Activated CD4-positive, alpha-beta memory T cell treated with anti-CD3 and anti-CD28 coated beads for 36 hours (primary cell): ENCODE measurements at places on chromosomes 4 and X.

GRCh38 chr4:186132577-186133242, 28.2 kb downstream of the FAM149A start:
- DNase-seq = no peak

DNA sequence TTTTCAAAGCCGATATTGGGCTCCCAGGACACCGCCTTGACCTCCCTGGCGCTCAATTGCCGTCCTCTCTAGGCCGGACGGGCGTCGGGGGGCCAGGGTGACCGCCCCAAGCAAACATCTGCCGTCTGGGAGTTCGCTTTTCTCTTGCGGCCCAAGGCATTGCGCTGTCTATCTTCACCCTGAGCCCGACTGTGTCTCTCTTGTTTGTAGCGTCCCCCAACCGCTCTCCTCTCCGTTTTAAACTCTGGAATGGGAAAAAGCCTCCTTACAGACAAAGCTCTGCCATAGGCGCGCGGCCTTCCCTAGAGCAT, 551 bp upstream of the ARX start:
- DNase-seq = no peak

GRCh38 chrX:7019555-7019954, 128.0 kb upstream of the STS start:
- DNase-seq = no peak

DNA sequence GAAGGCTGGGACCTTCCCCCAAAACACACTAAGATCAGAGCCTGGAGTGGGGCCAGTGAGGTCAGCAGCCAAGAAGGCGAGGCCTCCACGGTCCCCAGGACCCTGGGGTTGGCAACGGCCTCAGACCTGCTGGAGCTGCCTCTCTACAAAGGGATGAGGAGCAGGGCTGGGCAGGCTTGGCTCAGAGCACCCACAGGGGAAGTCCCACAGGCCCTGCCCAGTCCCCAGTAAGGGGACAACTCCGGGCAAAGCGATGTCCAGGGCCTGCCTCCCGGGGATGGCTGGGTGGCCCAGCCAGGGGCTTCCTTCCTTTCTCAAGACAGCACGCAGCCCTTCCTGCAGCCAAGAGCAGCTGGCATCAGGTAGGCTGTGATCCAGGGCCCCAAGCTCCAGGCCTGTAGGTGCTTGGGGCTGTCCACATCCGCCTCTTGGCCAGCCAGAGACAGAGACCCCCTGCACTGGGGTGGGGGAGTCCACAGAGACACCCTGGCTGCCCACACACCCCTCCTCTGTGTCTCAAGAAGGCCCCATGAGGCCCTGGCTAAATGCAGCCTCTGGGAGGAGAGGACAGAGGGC, 5.7 kb downstream of the MXD4 start:
- DNase-seq = peak; percentile 7

- DNase-seq = no peak
These were observed 200.7 kb upstream of the IL15 start for GRCh38 chr4:141435446-141436225.

GRCh38 chrX:74351760-74352159, 47.8 kb downstream of the ZCCHC13 start:
- no peak for DNase-seq

GRCh38 chrX:150587585-150588503, 19.4 kb downstream of the MTM1 start:
- peak; percentile 46 for DNase-seq

- no peak for DNase-seq
These were observed 41.6 kb upstream of the UGT2B7 start for GRCh38 chr4:69054578-69055200.

GRCh38 chr4:88610771-88611170, 18.5 kb downstream of the HERC3 start:
- DNase-seq = no peak

GRCh38 chrX:49101629-49101984, 21.9 kb upstream of the WDR45 start:
- DNase-seq = peak; percentile 11

DNA sequence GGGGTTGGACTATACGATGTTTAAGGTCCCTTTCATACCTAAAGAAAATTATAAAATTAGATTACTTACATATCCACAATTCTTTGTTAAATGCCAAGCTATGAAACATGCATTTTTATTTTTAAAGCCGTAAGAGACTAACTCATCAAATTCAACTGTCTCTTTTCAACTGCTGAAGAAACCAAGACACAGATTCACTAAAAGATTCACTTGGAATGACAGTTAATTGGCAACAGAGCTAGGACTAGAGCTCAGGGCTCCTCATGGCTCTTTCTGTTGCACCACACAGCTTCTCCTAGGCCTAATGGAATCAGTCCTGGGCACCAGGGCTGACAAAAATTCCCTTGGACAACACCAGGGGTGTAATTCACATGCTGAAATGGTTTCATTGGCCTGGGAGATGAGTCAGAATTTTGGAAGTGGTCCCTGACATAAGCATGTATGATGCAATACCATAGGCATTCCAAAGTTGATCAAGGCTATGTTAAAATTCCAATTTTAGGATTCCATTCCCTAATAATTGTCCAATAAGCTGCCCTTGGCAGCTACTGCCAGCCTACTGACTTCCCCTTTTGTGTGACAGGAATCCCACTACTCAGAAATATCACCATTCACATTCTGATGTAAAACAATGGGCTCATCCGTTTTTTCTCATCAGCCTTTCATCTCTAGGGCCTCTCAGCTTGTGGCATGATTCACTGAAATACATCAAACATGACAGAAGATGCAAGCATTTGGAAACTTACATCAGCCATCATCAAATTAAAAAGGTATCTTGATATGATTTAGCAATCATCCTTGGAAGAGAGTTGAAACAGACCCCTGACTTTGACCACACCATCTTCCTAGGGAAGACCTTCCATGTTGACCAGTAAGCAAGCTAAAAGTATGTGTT, 54.2 kb downstream of the PLAC1 start:
- DNase-seq = no peak

GRCh38 chr4:114349543-114350175, 248.9 kb upstream of the UGT8 start:
- no peak for DNase-seq

- no peak for DNase-seq
These were observed 94.5 kb upstream of the ZNF827 start for GRCh38 chr4:146033149-146033548.

DNA sequence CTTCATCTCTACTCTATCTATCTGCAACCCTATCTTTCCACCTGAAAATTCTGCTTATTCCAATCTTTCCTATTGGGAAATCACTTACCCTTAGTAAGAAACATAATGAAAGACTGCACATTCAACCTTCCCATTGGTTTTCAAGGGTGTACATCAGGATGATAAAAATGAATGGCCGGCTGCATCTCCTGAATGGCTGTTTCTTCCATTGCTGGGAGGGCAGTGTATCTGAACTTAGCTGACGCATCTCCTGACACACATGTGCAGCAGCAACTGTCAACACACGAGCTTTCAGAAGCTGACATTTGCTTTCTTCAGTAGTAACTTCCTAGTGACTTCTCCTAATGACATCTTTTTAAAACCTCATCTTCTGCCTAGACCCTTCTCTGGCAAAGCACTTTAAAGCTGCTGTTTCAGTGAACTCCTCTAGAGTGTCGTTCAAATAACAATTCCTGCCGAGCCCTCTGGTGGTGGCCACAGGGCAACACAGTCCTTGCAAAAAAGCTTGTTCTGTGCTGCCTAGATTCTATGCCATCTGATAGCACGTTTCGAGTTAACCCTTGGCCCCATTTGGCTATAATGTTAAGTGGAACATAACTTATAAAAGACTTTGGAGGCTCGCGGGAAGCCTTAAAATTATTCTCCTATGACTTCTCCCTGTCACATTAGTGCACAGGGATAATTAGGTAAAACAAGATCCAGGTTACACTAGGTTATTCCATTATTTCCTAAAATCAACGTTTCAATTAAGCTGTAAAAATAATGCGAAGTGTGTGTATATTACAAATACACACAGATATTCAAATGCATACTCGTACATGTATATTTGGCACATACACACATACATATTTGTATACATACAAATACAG, 2340.7 kb downstream of the PCDH7 start:
- peak; percentile 13 for DNase-seq

DNA sequence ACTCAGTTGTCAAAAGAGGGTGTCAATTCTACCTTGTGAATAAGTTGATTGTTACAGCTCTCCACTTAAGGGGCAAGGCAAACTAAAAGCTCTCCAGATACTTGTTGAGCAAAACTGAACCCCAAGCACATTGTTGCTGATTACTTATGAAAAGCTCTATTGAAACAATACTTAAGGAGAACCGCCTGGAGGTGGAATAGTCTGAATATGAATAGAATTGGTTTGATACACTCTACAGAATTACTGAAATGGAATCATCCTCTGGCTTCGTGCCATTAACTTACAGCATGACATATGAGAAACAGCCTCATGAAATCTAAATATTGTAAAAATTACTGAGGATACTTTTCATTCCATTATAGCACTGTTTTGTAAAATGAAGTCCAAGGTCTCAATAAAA, 127.0 kb upstream of the SH3RF1 start:
- no peak for DNase-seq

DNA sequence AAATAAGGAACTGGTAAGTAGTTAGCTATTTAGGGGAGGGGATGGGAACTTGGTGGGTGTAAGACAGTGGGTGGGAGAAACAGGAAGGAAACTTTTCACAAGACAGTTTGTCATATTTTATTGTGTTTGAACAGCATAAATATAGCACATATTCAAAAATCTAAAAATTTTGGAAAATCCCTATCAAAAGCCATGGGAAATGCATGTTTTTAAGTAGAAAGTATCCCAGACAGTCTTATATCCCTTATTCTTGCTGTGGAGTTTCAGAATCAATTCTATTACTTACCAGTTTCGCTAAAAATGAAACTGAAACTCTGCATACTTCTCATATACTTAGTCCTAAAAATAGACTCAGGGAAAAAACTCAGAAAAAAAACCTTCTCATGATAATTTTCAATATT, 22.3 kb upstream of the RASGEF1B start:
- no peak for DNase-seq

- no peak for DNase-seq
These were observed 37.9 kb upstream of the MXRA5 start for GRCh38 chrX:3384327-3384726.

DNA sequence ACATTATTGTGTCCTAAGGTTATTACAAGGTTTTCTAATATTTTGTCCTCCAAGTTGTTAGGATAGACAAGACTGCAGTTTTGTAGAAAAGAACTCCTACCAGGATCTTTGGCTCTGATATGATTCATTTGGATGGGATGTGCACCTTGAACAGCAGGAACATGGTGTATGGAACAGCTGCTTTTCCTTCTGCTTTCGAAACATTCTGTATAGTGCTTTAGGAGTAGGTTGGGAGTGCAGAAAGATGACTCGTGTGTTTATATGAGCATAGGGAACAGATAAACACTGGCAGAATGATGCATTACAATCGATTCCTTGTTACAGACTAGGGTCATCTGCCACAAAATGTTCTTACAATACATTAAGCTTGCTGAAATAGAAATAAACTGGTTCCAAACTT, 790.1 kb downstream of the DMD start:
- no peak for DNase-seq

GRCh38 chrX:10120828-10121227, 35.9 kb upstream of the CLCN4 start:
- DNase-seq = no peak

GRCh38 chr4:158146736-158147135, 26.1 kb downstream of the GASK1B start:
- DNase-seq = no peak

DNA sequence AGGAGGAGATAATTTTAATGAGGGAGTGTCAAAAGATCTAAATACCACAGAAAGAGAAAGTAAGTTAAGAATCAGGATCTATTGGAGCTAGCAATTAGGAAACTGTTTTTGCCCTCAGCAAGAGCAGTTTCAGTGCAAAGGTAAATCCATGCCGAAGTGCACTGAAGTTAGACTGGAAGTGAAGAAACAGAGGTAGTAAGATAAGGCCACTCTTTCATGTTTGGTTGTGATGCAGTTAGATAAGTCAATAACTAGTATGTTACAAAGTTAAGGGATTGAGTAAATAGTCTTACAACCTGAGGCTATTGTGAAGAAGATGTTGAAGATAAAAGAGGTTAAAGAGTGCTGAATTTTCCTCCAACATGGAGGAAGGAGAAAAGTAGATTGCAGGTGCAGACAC, 46.7 kb upstream of the UCP1 start:
- no peak for DNase-seq

DNA sequence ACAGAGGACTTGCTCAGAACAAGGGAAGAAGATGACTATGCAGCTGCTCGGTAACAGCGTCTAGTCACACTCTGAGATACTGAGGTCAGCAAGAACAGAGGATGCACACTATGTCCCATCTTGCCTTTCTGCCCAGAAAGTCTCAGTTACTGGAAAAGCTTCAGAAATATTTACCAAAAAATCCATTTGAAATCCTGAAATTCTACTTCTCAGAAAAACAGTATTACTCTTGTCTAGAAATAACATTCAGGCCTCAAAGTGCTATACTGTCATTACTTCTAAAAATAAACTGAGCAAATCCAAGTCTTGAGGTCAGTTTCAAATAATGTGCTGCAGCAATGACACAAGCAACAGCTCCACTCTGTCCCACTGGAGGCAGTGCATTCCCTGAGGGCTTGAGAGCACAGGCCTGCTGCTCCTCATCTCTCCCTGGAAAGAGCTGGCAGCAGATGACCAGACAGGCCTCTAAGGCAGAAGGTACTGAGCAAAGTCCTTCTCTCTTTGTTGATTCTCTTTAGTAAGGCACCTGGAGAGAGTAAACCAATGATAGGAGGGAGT, 76.9 kb downstream of the CAMK2D start:
- peak; percentile 72 for DNase-seq

DNA sequence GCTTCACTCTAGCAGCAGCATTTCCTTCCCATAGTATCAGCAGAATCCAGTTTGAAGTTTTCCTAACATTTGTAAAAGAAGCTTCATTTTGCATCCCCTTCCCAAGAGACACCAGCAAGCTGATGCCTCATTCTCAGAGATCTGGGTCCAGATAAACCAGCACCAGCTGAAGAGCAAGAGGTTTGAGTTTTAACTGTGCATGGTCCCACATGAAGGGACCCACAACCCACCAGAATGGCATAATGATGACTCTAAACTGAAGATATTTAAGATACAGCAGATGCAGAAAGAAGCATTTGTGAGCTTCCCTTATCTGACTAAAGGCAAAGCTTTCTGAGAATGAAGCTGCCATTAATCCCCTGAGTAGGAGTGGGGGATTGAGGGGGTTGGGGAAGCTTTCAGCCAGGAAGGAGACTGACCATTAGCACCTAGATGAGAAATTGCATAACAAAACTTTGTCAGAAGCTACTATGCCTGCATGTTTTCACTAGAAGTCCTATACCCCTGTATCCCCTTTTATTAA, 18.6 kb downstream of the NUDT6 start:
- DNase-seq = no peak

- no peak for DNase-seq
These were observed 638.7 kb downstream of the DMD start for GRCh38 chrX:32572644-32573043.

GRCh38 chr4:97646997-97647396, 496.3 kb downstream of the STPG2 start:
- no peak for DNase-seq

DNA sequence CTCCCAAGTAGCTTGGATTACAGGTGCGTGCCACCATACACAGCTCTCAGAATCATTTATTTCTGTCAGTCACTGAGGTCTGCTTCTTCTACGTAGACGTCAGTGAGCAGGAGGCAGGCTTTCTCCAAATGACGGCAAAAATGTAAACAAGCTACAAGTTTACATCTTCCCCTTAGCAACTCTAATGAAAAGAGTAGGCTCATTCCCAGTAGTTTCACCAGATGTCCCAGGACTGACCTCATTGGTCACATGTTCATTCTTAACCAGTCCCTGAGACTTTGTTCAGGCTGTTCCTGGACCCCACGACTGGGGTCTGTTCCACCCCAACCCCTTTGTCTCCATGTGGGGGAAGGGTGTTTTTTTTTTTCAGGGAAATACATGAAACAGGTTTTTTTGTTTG, 67.1 kb downstream of the TENM3 start:
- DNase-seq = no peak

- DNase-seq = no peak
These were observed 581.9 kb upstream of the PITX2 start for GRCh38 chr4:111204797-111205196.
